ENCODE measurements at places on chromosomes 1 and 21.

DNA sequence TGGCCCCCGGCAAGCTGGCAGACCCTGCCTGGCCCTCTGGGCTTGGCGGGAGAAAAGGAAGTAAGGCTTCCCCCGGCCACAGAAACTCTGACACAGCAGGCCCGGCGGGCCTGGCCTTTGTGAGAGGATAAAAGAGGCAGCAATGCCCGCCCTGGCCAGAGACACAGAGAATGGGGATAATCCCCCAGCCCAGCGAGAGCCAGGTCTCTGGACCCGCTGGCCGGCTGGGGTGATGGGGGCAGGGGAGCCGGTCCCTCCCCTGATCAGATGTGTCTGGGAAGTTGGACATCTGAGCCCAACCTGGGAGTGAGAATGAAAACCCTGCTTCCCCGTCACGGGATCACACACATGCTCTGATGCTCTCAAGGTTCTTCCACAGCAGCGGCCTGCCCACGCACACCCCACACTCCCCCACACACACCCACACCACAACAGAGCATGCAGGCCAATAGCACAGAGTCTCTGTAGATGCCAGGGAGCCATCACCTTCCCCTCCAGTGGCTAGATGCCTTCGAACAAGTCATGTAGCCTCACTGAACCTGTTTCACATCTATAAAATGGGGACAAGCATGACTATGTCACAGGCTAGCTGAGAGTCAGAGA lies 4.2 kb downstream of the RSPO1 start:
- DNase-seq: no peak

- no peak for DNase-seq
Measured at GRCh38 chr1:248855580-248855979, 3.3 kb downstream of the ZNF692 start.

DNA sequence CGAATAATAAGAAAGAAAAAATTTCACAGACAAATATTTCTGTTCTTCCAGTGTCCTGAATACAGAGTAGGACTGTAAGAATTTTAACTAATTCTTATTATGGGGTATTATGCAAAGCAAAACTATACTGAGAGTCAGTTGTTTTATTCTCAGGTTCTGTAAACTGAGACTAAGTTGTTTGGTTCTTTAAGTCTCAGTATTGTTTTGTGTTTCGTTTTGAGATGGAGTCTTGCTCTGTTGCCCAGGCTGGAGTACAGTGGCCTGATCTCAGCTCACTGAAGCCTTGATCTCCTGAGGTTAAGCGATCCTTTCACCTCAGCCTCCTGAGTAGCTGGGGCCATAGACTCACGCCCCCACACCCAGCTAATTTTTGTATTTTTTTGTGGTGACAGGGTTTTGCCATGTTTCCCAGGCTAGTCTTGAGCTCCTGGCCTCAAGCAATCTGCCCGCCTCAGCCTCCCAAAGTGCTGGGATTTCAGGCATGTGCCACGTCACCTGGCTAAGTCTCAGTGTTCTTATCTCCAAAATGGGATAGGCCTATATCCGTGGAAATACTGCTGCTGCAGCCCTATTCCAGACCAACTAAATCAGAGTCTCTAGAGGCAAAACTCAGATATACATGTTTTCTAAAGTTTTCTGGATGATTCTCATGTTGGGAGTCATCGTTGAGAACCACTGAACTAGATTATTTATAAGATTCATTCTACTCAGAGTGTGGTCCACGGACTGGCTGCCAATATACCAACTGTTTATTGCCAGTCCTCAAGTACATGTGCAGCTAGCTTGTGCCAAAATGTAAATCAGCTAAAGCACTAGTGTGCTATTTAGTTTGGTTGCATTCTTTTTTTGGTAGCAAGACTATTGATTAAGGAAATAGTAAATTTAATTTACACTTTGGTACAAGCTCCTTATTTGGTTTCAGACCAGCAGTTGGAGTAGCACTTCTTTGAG lies 116.6 kb downstream of the HS2ST1 start:
- DNase-seq: no peak

DNA sequence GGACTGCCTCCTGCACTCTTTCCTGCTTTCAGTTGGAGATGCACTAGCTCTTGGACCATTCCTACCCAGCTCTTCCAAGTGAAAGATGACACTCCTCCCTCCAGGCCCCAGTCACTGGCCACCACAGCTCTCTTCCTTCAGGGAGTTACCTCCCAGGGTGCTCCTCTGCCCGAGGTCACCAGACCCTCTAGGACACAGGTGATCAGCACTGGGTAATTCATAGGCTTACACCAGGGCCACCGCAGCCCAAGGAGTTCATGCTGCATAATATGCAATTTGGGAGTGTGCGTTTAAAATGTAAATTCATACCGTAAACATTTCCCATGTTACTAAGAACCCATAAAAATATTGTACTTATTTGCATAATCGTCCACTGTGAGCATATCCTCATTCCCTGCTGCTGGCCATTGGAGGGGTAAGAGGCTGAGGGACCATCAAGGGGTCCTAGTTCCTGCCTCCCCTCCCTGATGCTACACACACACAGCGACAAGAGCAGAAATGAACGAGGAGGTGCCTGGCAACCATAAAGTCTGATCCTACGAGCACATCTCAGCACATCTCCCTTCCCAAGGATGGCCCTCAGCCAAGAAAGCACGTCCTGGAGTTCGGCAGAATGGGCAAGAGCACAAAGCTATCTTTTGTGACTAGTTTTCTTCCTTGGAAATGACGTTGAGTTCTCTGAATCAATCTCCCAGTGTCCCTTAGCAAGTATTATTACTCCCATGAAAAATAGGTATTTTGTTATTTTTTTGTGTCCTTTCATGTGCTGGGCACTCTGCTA lies 222.9 kb upstream of the RAB4A start:
- no peak for DNase-seq

DNA sequence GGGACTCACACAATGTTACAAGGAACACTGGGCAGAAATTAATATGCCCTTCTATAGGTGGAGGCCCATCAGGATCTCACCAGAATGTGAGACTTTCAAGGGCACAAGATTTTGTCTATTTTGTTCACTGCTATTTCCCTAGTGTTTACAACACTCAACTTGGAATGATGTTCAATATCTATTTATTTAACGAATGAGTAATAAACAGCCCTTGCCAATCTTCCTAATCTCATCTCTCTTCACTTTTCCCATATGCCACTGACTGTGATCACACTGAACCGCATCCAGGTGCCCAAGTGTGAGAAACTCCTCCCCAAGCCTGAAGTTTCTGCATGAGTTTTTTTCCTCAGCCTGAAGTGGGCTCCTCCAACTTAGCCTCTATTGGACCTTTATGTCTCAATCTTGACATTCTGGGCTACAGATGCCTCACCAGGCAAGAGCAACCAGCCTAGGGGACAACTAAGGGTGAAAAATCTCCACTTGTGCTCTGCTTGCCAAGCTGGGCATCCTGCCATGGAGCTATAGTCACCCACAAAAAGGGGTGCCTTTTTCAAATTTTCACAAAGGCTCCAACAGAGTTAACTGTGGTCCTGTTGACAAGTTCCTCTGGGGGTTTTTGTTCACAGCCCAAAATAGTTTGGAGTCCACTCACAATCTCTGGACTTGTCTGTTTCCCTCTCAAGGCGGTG lies 105.6 kb downstream of the PLPP3 start:
- DNase-seq: no peak

- DNase-seq: no peak
Measured at GRCh38 chr1:160744852-160745520, 5.9 kb downstream of the SLAMF7 start.

DNA sequence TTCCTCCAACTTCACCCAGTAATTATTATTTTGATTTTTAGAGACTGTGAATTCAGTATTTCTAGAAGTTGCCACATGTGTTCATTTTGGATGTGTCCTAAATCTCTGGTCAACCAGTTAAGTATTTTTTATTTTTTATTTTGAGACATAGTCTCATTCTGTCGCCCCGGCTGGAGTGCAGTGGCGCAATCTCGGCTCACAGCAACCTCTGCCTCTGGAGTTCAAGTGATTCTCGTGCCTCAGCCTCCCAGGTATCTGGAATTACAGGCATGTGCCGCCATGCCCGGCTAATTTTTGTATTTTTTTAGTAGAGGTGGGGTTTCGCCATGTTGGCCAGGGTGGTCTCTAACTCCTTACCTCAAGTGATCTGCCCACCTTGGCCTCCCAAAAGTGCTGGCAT lies 8.0 kb downstream of the MACF1 start:
- no peak for DNase-seq

DNA sequence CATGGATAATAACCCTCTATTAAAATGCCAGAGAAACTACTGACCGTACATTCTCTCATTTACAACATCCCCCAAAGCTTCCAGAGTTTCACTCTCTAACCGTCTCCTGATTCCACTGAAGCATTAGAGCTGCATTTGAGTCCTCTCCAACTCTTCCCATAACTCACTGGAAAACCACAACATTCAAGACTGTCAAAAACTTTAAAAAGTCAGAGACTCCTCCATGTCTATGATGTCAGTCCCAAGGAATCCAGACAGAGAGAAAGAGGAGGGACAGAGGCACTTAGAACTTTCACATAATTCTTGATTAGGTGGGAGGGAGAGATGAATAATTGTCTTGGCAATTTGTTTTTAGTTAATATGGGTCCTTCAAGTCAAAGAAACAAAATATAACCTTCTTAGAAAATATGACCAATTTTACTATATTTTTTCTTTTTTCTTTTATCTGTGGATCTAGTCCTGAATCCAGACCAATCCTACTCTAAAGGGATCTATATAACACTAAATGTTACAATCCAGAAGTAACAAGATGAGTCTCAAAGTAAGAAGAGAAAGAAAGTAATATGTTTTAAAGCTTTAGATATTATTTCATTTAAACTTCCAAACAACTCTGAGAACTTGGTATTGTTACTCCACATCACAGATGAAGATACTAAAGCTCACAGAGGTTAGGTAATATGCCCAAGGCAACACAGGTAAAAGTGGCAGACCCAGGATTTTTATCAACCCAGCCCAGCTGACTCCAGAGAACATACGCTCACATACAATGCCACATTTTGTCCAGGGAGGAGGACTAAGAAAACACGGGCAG lies 23.8 kb downstream of the OTUD7B start:
- DNase-seq: no peak

DNA sequence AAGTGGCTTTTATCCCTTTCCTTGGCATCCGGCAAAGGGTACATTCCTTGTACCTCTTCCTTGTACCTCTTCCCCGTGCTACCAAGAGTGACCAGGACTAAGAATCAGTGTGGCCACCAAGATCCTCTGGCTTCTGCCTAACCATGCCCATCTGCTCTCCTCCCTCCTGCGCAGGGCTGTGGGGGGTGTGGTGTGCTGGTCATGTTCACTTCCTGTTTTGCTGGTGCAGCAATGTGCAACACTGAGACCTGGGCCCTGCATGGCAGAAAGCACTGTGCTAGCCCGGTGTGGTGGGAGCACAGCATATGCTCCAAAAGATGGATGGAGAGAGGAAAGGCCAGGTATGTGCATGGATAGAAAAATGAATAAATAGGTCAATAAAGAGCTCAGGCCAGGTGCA lies 33.3 kb upstream of the TENT5C start:
- no peak for DNase-seq

DNA sequence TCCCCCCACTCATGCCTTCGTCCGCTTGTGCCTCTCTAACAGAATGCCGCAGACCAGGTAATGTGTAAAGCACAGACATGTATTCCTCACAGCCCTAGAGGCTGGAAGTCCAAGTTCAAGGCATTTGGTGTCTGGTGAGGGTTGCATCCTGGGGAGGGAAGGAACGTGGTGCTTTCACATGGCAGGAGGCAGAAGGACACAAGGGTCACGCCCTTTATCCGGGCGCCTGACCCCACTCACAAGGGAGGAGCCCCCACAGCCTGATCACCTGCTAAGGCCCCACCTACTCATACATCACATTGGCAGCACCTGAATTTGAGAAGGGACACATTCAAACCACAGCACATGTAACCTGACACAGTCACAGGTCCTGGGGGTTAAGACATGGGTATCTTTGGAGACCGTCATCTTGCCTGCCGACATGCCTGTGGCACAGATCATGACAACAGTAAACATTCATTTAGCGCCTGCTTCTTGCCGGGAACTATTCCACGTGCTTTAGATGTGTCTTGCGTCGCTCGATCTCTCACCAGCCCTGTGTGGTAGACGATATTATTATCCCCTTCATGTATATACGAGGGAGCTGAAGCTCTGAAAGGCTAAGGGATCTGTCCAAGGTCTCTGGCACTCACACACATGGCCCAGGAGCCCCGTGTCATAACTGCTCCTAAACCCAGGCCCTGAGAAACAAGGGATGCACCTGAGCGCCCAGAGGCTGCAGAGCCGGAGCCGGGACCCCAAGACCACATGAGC lies 235.6 kb downstream of the NPHP4 start:
- no peak for DNase-seq

DNA sequence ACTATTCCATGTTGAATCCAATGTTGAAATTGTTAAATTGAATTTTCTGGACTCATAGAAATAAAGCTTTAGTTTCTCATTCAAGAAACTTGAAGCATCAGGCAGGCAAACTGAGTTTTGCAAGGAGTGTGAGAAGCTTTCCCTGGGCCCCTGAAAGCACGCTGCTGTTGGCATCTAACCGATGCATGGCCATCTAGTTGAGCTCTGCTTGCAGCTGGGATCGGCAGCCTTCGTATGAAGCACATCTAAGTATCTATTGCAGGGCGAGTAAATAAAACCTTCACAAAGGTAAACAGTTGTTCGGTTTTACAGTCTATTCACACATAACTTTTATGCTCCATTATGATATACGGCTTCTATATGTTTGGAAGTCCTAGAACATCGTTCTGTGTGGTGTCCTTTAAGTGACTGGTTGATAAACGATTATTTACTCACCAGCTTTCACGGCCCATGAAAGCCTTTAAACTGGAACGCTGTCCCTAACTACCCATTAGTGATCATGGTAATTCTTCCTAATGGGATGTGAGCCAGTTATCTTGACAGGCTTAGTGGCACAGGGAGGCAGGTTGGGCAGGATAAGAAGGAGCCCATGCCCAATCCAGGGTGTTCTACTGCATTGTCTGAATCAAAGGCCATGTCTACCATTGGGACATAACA lies 71.7 kb downstream of the SEC16B start:
- no peak for DNase-seq

DNA sequence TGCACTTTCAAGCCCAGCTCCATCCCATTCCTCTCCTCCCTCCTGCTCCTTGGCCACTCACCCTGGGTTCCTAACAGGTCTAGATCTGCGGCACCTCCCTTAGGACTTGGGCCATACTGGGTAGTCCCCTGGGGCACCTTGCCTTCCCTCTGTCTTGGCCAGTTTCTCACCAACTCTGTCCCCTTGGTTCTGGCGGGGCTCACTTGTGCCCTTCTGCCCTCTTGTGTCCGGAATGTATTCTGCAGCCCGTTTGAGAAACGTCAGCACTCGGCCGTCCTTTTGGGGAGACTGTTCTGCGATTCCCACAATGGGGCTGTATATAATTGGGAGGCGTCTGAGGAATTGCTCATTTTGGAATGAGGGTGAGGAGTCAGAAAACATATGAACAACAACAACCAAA lies 162.4 kb downstream of the ZSCAN20 start:
- no peak for DNase-seq

Measured in stimulated activated CD8-positive, alpha-beta memory T cell treated with anti-CD3 and anti-CD28 coated beads, Interleukin-4, amount 100 ng/mL, for 1 hour (primary cell).